Renal pelvis (tissue), 12 donors: ENCODE measurements at places on chromosomes 3 and 15.
A peak's percentile ranks its signal among the peaks of the same experiment; 100 is the strongest.

DNA sequence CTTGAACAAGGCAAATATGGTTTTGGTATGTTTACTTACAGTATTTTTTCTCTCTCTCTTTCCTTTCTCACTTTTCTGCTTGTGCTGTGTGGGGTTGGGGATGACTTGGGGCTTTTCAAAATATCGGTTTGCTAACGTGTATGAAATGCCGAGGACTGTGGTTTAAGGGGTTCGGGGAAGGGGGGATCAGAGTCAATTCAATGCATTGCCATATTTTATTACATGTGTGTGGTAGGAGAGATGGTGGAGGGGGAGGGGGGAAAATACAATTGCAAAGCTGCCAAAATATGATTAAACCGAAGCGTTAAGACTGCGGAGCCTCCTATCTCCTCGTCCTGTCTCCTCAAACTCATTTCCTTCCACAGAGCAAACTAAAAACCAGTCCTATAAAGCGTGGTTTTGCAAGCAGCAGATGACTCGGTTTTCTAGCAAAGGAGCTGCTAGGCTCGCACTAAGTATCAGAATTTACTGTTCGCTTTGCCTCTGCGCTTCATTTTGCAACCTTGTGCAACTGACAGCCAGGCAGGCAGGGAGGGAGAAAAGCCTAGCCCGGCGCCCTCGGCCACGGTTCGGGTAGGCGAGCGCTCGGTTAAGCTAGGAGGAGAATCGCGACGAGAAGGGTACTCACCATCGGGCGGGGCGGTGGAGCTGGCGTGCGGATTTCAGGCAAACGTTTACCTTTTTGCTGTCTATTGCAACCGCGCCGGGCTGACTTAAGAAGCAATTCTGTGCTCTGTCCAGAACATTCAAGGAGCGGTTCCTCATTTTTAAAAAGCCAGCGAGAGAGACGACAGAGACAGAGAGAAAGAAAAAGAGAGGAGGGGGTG is 4.0 kb upstream of the NR2F2 start:
- DNase-seq = peak; percentile 52

- no peak for DNase-seq
Observed at GRCh38 chr15:72141171-72142084, 23.2 kb downstream of the SENP8 start.

- DNase-seq = peak; percentile 52
Observed at GRCh38 chr15:52078876-52079700, 33.5 kb downstream of the BCL2L10 start.

DNA sequence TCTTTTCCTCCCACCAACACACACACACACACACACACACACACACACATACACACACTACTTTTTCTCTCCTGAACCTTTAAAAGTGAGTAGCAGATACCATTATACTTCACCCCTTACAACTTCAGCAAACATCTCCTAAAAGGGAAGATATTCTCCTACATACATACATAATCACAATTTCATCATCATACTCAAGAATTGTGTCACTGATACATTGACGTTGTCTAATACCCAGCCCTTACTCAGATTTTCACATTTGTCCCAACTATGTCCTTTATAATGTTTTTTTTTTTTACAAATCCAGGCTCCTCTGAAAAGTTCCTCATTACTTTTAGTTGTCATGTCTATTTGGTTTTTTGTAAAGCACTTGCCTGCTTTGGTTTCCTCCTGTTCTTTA is 18.5 kb downstream of the ABHD6 start:
- DNase-seq = no peak

- DNase-seq = no peak
Observed at GRCh38 chr15:89575656-89576416, 567 bp downstream of the TICRR start.

DNA sequence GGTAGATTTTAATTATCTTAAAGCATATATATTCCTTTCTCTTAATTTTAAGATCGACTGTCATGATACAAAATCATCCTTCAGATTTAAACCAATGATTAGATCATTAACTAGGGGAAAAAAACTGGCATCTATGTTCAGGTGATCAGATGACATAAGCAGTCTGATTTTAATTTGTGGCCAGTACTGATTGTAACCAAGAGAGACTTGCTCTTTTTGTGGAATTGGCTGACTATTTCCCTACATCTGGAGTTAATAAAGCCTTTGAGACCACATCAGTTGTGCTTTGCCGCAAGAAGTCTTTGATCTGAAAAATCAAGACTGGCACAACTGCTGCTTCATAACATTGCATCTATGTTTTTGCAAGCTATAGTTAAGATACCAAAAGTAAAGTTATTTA is 148.4 kb upstream of the CGNL1 start:
- DNase-seq = no peak

DNA sequence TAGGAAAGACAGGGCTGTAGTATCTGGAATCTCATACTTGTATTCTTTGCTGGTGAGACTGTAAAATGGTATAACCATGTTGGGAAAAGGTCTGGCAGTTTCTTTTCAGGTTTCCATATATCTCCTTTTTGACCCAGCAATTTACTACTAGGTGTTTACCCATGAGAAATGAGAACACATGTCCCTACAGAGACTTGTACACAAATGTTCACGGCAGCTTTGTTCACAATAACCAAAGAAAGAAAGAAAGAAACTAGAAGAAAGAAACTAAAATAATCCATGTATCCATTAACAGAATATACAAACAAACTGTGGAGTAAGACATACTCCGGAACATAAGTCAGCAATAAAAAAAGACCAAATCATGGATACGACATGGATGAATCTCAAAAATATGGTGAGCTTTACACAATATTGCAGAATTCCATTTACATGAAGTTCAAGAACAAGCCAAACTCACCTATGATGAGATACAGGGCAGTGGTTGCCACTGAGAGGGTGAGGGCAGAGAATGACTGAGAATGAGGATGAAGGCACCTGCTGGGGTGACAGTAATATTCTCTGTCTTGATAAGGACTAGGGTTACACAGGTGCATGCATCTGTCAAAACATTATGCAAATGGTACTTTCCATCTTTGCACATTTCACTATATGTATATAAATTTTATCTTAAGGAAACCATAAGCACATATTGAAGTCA is 2.7 kb downstream of the RFTN1 start:
- no peak for DNase-seq

DNA sequence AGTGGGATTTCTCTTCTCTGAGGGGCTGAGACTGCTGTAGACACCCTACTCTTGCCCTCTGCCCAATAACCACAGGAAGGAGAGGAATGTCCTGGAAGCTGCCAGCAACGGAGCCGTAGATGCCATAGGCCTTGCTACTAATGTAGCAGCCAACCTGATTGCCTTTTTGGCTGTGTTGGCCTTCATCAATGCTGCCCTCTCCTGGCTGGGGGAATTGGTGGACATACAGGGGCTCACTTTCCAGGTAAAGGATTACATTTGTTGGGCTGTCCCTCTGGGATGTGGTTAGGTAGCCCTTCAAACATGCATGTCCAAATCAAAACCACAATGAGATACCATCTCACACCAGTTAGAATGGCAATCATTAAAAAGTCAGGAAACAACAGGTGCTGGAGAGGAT is 16.1 kb downstream of the SLC28A2 start:
- DNase-seq = no peak

DNA sequence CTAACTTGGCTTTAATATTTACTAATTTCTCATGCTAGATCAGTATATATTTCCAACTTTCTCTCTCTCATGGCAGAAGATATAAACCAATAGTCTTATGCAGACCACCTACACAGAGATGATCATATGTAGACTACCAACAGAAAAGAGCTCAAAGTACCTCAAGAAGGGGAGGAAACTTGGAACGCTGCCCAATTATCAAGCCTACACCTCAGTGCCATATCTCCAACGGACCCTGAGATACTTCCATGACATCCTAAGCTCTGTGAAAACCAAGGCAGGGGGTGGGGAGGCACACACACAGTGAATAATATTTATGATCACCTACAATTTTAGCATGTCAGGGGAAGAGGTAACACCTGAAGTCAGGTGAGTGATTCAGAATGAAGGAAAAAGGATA is 100.6 kb downstream of the STAG1 start:
- no peak for DNase-seq

DNA sequence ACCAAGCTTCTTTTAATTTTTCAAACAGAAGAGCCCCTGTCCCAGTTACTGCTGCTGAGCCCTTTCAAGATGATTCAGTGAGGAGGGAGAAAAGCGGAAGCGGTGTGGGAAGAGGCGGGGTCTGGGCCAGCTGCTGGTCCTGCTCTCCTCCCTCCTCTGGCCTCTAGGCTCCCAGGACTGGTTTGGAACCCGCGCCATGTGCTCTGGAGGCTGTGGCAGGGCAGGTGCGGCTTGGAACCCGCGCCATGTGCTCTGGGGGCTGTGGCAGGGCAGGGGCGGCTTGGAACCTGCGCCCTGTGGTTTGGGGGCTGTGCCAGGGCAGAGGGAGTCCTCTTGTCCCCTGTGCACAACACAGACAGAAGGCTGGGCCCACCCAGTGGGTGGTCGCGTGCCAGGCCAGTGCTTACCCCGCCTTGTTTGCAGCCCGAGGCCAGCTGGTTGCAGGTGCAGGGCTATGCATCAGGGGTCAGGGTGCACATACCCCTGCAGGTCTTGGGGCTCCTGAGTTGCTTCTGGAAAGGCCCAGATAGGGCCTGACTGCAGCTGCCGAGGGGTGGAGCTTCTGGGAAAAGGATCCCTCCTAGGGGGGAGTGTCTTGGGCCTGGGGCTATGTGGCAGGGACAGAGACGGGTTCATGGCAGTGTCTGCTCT is 12.2 kb downstream of the ALG1L2 start:
- no peak for DNase-seq

DNA sequence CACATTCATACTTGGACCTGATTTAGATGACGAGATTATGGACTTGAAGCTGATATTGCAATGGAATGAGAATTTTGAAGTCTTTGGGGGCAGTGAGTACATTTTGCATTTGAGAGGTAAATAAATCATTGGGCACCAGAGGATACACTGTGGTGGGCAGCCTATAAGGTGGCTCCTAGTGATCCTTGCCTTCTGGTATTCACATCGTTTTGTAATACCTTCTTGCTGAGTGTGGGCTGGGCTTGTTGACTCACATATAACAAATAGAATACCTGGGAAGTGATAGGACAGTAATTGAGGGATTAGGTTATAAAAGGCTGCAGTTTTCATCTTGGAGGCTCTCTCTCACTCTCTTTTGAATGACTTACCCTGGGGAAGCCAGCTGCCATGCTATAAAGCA is 605.5 kb upstream of the KCNMB2 start:
- no peak for DNase-seq

DNA sequence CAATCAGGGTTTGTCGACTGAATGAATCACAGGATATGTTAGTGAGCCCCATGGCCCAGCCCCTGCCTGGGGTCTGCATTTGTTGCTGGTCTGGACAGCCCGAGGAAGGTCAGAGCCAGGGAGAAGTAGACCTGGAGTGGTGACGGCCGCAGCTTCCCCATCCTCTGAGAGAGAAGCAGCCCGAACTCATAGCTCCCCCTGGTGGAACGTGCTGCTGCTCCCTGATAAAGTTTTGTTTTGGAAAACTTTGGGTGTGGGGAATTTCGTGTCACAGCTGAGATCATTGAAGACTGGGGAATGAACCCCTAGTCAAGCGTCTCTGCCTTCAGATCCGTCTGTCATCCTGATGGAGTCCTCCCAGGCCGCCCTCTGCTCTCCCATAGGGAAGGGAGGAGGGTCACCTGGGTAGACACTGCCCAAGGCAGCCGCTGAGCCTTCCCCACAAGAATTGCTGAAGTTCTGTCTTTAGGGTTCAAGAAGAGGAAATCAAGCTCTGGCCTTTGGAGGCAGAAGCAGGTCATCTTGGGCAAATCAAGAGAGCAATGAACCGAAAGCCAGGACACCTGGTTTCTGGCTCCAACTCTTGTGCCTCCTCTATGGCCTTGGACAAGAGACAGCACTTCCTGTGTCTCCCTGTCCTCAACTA is 60.5 kb downstream of the GLDN start:
- DNase-seq = no peak

- DNase-seq = no peak
Observed at GRCh38 chr15:70976851-70977250, 84.2 kb downstream of the LRRC49 start.
